ENCODE measurements at places on chromosomes 3 and 15.

GRCh38 chr3:144687862-144688261 lies 716.2 kb downstream of the DIPK2A start:
- no peak for DNase-seq

DNA sequence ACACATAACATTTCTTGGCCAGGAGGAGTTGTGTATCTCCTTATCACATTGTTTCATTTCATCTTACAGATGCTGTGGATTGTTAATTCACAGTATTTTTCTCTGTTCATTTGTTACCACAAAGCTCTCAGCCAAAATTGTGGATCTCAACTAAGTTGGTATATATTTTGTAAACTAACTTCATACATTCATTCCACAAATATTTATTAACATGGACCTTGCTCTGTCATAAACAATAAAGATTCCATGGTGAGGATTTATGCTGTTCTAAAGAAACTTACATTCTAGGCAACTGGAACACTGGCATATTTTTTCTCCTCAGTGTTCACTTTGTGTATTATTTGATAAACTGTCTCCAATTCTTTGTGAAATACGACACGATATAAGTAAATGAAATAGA lies 268.8 kb downstream of the CNTN3 start:
- no peak for DNase-seq

DNA sequence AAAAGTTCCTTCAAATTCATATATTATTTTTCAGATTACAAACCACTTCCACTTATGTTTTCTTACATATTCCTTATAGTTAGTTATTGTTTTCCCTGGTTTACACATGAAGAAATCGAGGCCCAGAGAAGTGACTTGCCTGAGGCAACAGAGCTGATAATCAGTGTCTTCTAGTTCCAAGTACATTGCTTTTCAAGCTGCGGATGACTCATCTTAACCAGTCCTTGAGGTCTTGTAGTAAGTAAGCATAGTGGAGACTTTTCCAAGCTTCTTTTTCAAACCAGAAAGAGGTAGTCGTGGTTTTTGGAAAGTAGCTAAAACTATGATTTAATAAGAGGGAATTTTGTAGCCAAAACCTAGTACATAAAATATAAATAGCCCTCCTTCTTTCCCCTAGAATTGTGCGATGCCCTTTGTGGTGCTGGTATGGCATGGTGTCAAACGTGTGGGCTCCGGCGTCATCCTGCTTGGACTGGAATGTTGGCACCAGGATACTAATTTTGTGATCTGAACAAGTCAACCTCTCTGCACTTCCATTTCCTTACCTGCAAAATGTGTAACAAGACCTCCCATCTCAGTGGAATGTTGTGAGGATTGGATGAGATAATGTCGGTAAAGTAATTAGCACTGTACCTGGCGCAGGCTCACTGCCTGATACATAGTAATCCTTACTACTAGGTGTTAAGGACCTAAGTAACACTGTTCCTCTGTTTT lies 19.0 kb upstream of the DLG1 start:
- no peak for DNase-seq

- DNase-seq: no peak
Observed at GRCh38 chr3:66320390-66320789, 99.6 kb downstream of the SLC25A26 start.

GRCh38 chr15:87614704-87615103 lies 641.8 kb downstream of the NTRK3 start:
- DNase-seq: no peak

DNA sequence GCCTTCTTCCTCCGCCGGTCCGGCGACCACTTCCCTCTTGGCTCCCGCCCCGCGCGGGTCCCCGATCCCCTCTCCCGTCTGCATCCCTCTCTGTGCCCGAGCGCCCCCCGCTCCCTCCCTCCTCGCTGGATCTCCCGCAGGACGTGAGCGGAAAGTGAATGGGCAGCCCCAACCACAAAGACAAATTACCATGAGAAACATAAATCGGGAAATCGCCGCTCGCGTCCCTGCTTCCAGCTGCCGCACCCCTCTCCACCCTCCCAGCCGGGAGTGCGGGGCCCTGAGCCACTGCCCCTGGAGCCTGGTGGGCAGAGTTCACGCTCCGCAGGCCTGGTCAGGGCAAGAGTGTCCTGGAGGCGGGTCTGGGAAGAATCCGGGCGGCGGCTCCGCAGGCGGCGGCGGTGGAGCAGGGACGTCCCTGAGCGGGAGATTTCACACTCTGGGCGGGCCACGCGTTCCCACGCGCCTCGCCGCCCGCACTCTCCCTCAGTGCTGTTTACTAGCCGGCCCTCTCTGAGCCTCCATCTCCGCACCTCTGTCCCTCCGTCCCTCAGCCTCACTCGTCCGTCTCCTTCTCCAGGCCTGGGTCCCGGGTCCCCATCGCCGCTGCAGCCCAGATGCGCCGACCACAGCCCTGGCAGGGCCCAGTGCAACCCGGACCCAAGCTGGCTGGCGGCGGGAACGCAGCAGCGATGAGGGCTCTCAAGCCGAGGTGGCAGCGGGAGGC lies 835 bp downstream of the SEMA5B start:
- no peak for DNase-seq

DNA sequence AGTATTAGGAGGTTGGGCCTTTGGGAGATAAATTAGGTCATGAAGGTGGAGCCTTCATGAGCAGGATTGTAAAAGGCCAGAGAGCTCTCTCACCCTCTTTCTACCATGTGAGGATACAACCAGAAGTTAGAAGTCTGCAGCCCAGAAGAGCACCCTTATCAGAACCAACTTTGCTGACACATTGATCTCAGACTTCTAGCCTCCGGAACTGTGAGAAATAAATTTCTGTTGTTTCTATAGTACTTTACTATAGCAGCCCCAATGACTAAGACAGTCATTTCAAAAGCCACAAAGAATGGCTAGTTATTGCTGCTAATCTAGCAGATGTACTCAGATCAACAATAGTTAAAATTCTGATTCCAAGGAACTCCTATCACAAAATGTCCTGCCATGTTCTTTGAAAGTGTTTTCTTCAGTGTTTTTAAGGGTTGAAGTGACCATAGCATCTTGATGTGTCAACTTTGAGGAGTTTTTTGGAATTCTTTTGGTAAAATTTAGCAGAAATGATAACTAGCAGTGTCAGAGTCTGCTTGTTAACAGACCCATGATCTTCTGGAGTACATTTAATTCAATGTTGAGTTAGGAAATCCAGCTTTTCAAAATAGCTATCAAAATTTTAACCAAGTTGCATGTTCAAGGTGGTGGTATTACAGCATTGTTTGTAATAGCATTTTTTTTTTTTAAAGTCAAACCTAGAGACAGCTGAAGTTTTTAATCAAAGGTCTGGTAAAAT lies 10.3 kb downstream of the DZIP3 start:
- no peak for DNase-seq

DNA sequence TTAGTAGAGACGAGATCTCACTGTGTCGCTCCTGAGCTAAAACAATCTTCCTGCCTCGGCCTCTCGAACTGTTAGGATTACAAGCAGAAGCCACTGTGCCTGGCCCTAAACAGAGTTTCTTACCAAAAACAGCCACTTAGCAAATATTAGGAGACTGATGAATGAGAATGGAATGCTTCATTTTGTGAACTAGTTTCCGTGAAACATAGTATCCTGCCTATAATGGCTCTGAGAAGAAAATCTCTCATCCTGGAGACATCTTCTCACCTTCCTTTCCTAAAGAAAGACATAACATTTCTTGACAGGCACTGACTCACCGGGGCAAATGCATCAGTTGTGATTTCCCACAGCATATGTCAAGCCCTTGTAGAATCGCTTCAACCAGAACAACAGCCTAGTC lies 44.9 kb downstream of the GJD2 start:
- DNase-seq: no peak

GRCh38 chr3:46599590-46599989 lies 12.7 kb upstream of the FAM240A start:
- no peak for DNase-seq

- no peak for DNase-seq
Observed at GRCh38 chr3:195403244-195403643, 39.6 kb downstream of the ACAP2 start.

DNA sequence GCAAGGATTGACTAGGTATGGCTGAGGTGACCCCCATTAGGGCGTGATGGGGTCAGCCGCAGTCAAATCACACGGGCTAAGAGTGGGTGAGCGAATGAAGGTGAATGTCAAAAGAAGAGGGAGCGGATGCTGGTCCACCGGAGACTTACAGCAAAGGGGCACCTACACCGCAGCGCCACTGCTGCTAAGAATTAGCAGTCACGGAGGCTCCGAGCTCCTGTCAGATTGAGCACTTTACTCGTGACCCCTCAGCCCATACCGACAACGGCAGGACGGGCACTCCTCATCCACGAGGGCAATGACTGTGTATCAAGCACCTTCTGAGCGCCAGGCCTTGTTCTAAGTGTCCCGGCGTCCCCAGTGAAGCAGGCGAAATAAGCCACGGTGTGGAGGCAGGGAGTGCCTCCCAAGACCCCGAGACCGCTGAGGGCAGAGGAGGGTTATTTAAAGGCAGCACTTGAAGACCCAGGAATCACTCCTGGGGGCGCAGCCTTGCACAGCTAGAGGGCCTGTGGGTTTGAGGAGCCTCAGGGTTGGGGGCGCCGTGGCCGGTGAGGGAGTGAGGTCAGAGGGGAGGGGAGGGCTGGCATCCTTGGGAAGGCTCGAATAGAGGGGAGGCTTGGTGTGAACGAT lies 61.6 kb upstream of the GATA2 start:
- no peak for DNase-seq

- DNase-seq: no peak
Observed at GRCh38 chr3:140011086-140011485, 76.1 kb downstream of the CLSTN2 start.

GRCh38 chr15:48391950-48392349 lies 60.7 kb downstream of the DUT start:
- DNase-seq: no peak

GRCh38 chr15:71707230-71708050 lies 102.9 kb upstream of the NR2E3 start:
- DNase-seq: no peak

GRCh38 chr3:126960604-126960995 lies 22.3 kb upstream of the PLXNA1 start:
- no peak for DNase-seq

DNA sequence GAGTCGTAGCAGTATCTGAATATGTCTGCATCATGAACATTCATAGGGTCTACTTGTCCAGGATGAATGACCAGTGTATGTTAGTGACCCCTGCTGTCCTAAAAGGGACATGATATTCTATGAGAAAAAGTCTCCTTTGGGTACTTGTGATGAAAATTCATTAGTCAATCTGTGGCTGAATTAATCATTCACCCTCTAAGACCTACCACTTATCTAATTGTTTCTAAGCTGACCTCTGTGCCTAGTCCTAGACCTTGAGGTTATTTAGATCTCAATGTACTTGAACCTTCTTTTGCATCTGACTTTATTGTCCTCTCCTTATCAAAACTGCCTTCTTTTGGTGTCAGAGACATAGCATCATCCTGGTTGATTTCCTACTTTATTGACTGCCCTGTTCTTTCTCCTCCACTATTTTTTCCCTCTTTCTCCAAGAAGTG lies 799.3 kb downstream of the DIPK2A start:
- no peak for DNase-seq

DNA sequence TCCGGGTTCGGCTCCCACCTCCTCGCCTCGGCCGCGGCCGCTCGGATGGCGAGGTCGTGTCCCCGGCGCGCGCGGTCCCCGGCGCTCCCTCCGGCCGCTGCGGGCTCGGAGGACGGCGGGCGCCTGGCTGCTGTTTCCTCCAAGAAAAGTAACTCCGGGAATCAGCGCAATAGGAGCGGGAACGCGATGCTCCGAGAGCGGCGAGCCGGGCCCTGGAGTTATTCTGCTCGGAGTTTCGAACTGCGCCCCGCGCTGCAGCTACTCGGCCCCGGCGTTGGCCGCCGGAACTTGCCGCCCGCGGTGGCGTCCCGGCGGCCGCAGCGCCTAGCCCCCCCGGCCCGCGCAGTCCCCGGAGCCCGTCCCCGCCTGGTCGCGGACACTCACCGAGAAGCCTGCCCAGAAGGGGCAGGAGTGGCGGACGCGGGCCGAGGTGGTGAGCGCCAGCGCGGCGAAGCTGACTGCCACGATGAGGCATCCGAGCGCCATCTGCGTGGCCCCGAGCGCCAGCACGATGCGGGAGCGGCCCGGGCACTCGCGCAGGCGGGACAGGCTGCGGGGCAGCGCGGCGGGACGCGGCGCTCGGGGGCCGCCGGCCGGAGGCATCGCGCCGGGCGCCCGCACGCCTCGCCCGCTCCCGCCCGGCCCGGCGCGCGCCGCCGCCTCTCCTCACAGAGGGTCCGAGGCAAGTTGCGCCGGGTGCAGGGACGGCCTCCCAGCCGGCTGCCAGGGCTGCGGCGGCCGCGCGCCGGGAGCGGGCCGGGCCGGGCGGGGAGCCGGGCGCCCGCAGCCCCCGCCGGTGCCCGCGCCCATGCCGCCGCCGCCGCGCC lies 251.9 kb downstream of the TJP1 start:
- DNase-seq: no peak

- no peak for DNase-seq
Observed at GRCh38 chr3:42134867-42135464, 43.8 kb downstream of the TRAK1 start.

GRCh38 chr15:36779744-36780408 lies 200.4 kb downstream of the CDIN1 start:
- no peak for DNase-seq

DNA sequence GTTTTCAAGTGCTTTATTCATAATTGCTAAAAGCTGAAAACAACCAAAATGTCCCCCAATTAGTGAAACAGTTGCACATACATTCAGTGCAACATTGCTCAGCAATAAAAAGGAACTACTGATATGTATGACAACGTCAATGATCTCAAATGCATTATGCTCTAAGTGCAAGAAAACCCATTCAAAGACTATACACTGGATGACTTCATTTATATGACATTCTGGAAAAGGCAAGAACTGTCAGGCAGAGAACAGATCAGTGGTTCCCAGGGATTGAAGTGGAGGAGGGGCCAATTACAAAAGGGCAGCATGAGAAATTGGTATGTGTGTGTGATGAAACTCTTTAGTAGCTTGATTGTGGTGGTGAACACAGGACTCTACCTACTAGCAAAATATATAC lies 585.6 kb downstream of the TBL1XR1 start:
- DNase-seq: no peak

DNA sequence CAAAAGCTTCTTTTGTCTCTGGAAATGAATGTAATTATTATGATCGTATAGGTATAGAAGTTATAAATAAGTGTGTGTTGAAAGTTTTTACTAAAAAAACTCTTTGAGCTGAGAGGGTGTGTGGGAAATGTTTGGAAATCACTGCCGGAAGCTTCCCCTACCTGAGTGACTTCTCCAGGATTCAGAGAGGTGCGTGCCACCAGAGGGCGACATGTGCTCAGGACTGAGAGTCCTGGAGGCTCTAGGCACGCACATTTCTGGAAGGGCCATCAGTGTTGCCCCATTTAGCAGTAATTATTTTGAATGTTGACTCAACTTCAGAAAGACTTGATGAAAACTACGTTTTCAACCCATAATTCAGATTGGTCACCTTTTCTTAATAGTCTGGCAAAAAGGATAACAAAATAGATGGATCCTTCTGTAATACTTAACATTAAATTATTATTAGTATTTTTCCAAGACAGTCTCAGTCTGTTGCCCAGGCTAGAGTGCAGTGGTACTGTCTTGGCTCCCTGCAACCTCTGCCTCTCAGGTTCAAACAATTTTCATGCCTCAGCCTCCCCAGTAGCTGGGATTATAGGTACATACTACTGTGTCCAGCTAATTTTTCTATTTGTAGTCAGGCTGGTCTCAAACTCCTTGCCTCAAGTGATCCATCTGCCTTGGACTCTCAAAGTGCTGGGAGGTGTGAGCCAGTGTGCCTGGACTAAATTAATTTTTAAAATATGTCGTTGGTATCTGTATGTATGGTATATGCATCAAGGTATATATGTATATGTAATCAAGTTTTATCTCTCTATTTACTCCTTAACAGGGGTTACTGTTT lies 34.5 kb downstream of the GPR171 start:
- peak; percentile 82 for DNase-seq

- DNase-seq: no peak
Observed at GRCh38 chr3:47056705-47057104, 77.2 kb downstream of the NBEAL2 start.
